ENCODE measurements at places on chromosomes 6 and 20. TPM values are rescaled to one million over a fixed set of nuclear protein-coding genes. Genes with fewer than 3 reads are reported as not detected.

Gene OOEP
- total RNA-seq: not detected

Gene SLC18B1
- 6.3 TPM for total RNA-seq

Gene FRMD1
- total RNA-seq: under 0.01 TPM

Gene MAFB
- 0.33 TPM for total RNA-seq
